ENCODE measurements at places on chromosomes 6 and 20.
A peak's percentile ranks its signal among the peaks of the same experiment; 100 is the strongest.

- DNase-seq, result no peak
These were observed 40.1 kb upstream of the ZBP1 start for GRCh38 chr20:57660181-57660921.

GRCh38 chr20:61520893-61521460, 268.9 kb downstream of the CDH4 start:
- no peak for DNase-seq

DNA sequence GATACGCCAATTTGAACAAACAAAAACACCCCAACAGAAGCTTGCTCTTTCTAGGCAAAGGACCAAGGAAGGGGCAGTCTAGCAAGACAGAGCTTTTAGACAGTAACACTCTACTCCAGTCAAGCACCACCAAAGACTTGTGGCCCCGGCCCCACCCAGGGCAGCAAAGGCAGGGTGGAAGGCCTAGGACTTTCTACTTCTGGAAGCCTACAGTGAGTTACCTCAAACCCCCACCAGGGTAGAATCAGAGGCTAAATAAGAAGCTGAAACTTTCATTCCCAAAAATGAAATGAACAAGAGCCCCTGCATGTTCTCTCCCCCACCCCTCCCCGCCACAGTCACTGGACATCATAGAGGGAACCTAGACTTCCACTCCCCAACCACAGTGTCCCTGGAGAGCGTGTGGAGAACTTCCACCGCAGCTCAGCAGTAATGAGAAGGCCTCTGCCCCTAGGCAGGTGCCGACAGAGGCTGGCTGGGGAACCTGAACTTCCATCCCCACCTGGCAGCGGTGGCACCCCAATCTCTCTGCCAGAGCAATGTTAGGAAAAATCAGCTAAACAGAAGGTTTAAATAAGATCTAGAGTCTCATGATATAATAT, 40.0 kb downstream of the KATNA1 start:
- no peak for DNase-seq

GRCh38 chr20:23296841-23297701, 53.5 kb upstream of the NXT1 start:
- DNase-seq, result peak; percentile 34

DNA sequence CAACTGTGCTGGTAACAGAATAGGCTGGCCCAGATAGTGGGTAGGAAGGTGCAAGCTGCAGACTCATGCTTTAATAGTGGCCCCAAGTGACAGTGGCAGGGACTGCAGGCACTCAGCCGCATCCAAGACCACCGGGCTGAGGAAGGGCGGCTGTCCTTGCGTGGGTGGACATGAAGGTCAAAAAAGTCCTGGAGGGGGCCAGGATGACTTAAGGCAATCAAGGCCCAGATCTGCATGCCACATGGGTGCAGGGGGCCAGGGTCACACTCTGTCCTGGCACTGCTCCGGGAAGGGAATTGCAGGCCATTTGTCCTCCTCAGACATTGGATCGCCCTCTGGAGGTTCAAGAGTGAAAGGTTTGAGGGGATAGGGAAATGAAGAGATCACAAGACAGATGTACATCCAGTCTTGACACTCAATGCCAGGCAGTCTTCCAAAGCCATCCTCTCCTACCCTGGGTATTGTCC, 10.4 kb upstream of the VNN2 start:
- peak; percentile 53 for DNase-seq

GRCh38 chr20:4014031-4014474, 1.3 kb downstream of the RNF24 start:
- DNase-seq, result peak; percentile 64
